Stimulated activated CD8-positive, alpha-beta memory T cell treated with anti-CD3 and anti-CD28 coated beads, Interleukin-7, amount 100 ng/mL, for 1 hour (primary cell): ENCODE measurements at places on chromosomes 1 and 21.

DNA sequence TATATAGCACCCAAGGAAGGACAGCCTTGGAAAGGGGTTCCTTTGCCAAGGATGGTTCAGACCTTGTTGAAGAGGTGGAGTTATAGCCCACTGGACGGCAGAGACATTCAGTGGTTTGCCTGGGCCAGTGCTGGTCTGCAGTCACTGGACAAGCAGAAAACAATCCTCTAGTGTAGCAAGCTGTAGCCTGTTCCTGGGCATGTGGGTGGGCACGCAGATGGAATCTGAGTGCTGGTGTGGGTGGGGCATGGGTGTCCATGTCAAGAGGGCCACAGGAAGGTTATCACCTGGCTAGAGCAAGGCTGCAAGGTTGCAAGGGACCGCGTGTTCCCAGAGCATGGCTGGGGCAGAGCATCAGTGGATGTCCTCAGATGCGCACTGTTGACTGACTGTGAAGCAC lies 244.7 kb downstream of the PTPRU start:
- DNase-seq = no peak

DNA sequence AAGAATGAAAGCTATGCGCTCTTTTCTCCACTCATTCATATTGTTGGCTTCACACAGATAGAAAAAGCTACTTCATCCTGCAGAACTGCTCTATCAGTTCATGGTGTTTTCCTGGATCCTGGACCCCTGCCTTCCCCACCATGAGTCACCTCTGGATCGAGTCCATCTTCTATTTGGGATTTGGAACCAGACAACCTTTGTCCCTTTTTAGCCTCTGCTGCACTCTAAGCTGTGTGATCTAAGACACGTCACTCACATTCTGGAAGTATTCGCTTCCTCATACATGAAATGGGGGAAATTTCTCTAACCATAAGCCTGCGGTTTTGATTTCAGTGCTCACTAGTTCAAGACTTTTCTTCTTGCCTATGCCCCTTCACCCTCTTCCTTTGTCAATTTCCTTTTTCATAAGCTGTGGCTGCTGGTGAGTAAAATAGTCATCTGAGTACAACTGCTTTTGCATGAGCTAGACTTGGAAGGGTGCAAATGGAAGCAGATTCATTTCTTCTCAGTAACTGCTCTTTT lies 14.1 kb upstream of the DEGS1 start:
- DNase-seq = no peak

GRCh38 chr1:39272027-39272797 lies 67.7 kb downstream of the MACF1 start:
- DNase-seq = no peak

- DNase-seq = no peak
Observed at GRCh38 chr1:33925586-33925985, 61.7 kb downstream of the HMGB4 start.

GRCh38 chr21:34639882-34640788 lies 25.2 kb upstream of the RCAN1 start:
- DNase-seq = no peak

DNA sequence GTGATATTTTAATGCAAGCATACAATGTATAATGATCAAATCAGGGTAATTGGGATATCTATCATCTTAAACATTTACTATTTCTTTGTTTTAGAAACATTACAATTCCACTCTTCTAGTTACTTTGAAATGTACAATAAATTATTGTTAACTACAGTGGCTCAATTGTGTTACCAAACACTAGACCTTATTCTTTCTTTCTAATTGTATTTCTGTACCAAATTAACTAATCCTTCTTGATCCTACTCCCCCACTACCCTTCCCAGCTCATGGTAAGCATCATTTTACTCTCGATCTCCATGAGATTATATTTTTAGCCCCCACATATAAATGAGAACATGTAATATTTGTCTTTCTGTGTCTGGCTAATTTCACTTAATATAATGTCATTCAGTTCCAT lies 95.0 kb upstream of the MROH9 start:
- DNase-seq = no peak

- DNase-seq = no peak
Observed at GRCh38 chr21:42158846-42159245, 60.1 kb upstream of the ABCG1 start.

DNA sequence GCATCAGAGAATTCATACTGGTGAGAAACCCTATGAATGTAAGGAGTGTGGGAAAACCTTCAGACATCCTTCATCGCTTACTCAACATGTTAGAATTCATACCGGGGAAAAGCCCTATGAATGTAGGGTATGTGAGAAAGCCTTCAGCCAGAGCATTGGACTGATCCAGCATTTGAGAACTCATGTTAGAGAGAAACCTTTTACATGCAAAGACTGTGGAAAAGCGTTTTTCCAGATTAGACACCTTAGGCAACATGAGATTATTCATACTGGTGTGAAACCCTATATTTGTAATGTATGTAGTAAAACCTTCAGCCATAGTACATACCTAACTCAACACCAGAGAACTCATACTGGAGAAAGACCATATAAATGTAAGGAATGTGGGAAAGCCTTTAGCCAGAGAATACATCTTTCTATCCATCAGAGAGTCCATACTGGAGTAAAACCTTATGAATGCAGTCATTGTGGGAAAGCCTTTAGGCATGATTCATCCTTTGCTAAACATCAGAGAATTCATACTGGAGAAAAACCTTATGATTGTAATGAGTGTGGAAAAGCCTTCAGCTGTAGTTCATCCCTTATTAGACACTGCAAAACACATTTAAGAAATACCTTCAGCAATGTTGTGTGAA lies 12.8 kb downstream of the ZFP69B start:
- DNase-seq = no peak

- no peak for DNase-seq
Observed at GRCh38 chr1:198297281-198297680, 140.5 kb downstream of the NEK7 start.

DNA sequence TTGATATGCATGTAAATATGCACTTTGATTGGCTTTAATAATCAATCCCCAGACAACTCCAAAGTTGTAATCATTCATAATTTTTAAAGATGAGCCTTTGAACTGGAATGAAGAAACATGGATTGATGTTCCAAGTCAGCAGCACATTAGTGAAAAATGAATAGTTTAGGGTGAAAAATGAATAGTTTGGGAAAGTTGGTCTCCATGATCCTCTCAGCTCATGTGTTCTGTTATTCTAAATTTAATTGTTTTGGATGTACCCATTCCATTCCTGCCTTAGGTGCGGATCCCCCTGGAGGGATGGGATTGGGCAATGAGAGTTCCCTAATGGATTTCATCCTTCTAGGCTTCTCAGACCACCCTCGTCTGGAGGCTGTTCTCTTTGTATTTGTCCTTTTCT lies at the start of gene OR2G3:
Gene OR2G3 (plus strand): TSS at position 301 of the 400 bp plus-strand sequence. CDS start 0 bp downstream, at position 301.
- DNase-seq = no peak

GRCh38 chr1:157487096-157487495 lies 65.2 kb downstream of the FCRL5 start:
- DNase-seq = no peak

- no peak for DNase-seq
Observed at GRCh38 chr1:165114022-165114888, 242.3 kb downstream of the LMX1A start.

- no peak for DNase-seq
Observed at GRCh38 chr1:178277793-178278530, 184.1 kb downstream of the RASAL2 start.

DNA sequence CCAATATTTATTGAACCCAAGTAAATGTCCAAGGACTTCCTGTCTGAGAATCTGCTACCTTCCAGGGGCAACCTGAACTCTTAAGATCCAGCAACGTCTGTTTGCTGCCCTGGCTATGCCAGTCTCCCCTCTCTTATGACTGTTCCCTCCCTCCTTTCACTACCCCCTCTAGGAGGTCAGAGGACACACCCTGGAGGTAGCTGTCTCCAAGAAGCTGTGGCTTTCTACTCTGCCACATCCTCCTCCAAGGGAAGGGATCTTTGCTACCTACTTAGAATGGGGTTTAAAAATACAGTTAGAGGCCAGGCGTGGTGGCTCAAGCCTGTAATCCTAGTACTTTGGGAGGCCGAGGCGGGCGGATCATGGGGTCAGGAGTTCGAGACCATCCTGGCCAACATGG lies 3.6 kb upstream of the SMPDL3B start:
- DNase-seq = no peak

DNA sequence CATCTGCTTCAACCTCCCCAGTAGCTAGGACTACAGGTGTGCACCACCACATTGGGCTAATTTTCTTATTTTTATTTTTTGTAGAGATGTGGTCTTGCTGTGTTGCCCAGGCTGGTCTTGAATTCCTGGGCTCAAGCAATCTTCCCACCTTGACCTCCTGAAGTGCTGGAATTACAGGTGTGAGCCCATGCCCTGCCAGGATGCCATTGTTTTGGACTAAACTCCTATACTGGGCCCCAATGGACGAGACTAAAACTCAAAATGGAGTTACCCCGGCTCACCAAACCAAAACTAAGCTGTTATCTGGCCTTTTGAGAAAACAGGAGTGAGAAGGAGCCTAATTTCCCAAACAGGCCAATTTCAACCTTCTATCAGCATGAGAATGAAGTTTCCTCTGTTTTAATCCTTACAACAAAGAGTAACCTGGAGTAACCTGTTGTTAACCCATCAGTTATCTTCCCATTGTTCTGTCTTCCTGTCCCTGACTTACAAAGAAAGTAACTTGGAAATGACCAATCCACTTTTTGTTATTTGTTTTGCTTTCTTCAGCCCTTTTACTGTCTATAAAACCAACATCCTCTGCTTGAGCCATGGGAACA lies 29.6 kb downstream of the DMRTA2 start:
- DNase-seq = no peak

- DNase-seq = no peak
Observed at GRCh38 chr1:16720351-16721223, 19.7 kb upstream of the RNU1-4 start.
